GM12892 (cell line): ENCODE measurements at places on chromosomes 16 and 17.

- DNase-seq, result no peak
Measured at GRCh38 chr16:19486051-19486450, 35.8 kb downstream of the GDE1 start.

DNA sequence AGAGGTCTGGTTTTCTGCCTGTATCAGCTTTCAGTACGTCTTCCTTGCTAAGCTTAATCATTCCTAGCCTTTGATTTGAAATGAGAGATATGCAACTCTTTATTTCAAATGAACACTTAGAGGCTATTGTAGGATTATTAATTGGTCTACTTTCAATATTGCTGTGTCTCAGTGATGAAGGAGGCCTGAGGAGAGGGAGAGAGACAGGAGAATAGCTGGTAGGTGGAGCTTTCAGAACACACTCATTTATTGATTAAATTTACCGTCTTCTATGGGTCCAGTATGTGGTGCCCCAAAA is 187.0 kb downstream of the BCAS3 start:
- no peak for DNase-seq

DNA sequence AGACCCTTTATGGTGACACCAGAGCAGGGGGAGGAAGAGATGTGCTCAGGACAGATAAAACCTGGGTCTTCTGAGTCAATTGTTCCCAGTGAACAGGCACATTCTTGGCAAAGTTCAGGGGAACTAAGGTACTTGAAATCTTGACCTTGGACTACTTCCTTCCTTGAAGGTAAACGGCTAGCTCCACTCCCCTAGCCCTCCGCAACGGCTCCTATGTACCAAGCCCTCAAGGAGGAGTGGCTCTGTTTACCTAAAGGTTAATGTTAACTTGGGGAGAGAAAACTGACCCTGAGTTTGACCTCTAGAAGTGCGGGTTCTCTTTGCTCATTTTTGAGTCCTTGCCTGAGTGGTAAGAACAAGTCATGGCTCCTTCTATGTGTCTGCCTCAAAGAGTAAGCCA is 7.8 kb downstream of the TTLL6 start:
- DNase-seq, result no peak

DNA sequence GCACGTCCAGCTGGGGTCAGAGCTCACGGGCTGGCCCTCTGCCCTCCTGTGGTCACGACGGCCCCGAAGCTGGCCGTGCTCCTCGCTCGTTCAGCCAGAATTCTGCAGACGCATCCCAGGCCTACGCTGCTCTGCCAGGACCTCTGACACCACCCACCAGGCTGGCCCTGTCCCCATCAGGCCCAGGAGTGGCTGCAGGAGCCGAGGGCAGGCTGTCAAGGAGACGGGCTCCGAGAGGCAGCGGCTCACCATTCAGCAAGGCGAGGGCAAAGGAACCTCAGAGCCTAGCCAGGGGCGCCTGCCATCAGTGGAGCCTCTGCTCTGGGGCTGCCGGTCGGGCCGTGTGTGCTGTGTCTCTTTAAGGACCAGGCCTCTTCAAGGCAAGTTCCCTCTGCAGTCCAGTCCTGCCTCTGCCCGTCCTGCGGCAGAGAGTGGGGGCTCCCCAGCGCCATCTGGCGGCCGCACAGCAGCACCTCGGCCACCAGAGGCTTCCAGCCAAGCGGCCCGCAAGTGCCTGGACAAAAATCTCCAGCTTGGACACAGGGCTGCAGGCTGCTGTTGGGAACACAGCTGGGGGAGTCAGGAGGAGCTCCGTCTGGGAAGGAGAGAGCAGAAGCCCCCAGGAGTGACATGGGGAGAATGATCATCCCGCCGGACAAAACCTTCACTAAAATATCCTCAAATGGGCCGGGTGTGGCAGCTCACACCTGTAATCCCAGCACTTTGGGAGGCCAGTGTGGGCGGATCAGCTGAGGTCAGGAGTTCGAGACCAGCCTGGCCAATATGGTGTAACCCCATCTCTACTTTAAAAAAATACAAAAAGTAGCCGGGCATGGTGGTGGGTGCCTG is 7.4 kb upstream of the ABR start:
- DNase-seq, result peak; percentile 78

GRCh38 chr16:84819644-84820304 is at the start of gene CRISPLD2:
TSS of gene CRISPLD2 (plus strand) at chr16:84819985. CDS start at chr16:84838496, 18,511 bp downstream.
- DNase-seq, result peak; percentile 77

GRCh38 chr16:58127634-58128033 is 1.5 kb downstream of the CFAP20 start:
- no peak for DNase-seq
